ENCODE measurements at places on chromosomes 16 and 17.
A peak's percentile ranks its signal among the peaks of the same experiment; 100 is the strongest.

GRCh38 chr16:56480776-56481467, 29.6 kb downstream of the OGFOD1 start:
- DNase-seq, result no peak

DNA sequence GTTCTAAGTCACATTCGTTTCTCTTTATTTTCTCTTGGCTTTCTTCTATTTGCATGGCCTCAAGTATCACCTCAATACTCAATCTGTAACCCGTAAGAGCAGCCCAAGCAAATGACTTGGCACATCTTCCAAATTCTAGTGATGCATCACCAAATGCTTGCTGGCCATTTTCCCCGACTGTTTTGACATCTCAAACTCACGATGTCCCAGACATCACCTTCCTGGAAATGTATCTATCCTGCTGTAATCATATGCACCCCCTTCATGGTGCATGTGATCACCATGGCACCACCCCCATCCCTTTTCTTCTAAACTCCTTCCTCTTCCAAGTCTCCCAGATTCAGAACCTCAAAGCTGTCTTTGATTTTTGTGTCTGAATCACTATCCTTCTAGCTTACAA, 24.0 kb upstream of the ABCA5 start:
- no peak for DNase-seq

DNA sequence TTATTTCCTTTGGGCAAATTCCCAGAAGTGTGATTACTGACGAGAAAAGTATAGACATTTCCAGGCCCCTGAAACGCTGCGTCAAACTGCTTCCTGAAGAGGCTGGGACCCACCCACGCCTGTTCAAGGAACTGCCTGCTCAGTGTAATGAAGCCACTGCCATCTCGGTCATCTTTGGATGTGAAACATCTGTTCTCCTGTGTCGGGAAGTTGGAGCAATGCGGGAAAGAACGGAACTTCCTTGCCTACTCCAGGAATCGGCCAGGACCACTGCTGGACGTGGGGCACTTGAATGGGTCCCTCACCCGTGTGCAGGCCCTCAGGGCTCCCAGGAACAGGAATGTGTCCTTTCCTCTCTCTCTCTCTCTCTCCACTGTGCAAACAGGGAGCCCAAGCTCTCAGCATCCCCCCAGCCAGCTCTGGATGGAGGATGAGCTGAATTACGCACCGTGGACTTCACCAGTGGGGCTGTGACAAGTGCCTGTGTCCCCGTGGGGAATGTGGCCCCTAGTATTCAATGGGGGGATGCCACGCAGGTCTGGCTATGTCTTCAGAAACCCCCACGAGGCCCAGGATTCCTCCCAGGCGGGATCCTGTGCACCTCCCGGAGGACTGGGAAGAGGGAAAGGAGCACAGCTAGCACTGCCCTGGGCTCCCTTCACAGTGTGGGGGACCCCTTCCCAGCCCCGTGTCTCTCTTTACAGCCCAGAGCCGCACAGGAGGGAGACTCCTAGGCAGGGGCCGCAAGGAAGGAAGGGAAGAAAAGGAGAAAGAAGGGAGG, 18.3 kb upstream of the LITAF start:
- no peak for DNase-seq

DNA sequence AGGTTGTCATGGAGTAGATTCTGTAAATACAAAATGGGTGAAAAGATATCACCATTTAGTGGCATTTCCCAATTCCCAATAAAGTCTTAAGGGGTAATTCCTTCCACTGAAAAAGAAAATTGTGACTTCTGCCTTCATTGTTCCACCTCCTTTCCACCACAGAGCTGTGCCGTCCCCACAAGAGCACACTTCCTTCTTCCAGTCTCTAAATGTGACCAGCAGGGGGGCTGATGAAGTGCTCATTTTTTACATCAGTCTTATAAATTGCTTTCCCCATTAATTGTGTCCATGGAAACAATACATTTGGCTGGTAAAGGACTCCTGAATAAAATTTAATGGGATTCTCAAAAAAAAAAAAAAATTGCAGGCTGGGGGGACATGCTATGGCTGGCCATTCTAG, 260.8 kb upstream of the PSMD7 start:
- no peak for DNase-seq

GRCh38 chr16:70692130-70692872, 6.4 kb upstream of the MTSS2 start:
- no peak for DNase-seq

GRCh38 chr17:17224137-17224536, 12.8 kb downstream of the FLCN start:
- no peak for DNase-seq

DNA sequence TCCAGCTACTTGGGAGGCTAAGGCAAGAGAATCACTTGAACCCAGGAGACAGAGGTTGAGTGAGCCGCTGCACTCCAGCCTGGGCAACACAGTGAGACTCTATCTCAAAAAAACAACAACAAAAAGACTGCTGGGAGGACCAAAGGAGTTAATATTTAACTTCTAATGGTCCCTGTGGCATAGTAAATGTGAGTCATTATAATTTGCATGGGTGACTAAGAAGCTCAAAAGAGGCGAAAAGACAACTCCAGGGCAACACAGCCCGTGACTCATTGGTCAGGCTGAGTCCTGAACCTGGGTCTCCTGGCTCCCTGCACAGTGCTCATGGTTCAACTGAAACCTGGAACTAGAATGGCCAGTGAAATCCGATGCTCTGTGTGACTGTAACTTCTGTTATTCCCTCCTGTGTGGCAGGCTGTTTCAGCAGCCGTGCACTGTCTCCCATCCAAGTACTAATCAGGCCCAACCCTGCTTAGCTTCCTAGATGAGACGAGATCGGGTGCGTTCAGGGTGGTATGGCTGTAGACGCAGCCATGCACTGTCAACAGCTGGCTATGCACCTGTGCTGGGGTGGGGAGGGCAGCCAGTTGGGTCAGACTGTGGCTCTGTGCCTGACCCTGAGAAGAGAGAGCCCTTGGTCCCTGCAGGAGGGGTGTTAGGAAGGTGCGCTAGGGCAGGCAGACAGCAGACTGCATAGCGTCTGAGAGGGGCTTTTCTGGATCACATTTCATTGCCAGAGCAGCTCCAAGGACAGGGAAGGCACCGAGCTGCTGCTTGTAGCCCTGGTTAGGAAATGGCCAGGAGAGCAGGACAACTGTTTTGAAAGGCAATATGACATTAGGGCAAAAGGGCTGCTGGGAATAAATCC, 14.5 kb upstream of the GPRC5C start:
- DNase-seq, result peak; percentile 8

GRCh38 chr17:39704821-39705551, 5.1 kb downstream of the ERBB2 start:
- DNase-seq, result no peak

DNA sequence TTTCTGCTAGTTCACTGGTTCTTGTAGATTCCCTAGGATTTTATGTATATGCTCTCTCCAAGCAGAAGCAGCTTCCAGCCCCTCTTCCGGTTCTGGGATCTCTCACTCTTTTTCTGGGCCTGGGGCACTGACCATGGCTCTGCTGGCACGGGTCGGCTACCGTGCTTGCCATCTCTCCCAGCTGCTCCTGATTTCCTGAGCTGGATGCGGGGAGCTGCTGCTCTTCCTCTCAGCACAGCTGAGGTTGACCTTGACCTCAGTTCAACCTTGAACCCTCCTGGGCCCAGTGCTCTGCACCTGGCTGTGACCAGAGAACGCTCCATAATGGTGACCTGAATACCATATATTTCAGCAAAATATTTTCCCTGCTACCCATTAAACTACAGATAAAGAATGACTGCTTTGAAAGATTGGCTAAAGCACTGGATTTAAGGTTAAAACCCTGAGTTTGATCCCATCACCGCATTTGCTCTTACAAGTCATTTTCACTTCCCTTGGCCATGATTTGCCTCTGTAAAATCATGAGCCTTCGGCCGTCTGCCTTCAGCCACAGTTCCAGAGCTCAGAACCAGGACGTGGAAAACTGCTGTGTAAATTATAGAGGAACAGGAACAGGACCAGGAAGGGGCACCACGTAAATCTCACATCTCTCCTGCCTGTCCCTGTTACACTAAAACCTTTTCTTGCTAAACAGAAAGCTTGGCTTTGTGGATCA, 130.8 kb upstream of the CHMP6 start:
- DNase-seq, result no peak

- no peak for DNase-seq
Measured at GRCh38 chr17:57830880-57831279, 19.0 kb downstream of the MRPS23 start.

DNA sequence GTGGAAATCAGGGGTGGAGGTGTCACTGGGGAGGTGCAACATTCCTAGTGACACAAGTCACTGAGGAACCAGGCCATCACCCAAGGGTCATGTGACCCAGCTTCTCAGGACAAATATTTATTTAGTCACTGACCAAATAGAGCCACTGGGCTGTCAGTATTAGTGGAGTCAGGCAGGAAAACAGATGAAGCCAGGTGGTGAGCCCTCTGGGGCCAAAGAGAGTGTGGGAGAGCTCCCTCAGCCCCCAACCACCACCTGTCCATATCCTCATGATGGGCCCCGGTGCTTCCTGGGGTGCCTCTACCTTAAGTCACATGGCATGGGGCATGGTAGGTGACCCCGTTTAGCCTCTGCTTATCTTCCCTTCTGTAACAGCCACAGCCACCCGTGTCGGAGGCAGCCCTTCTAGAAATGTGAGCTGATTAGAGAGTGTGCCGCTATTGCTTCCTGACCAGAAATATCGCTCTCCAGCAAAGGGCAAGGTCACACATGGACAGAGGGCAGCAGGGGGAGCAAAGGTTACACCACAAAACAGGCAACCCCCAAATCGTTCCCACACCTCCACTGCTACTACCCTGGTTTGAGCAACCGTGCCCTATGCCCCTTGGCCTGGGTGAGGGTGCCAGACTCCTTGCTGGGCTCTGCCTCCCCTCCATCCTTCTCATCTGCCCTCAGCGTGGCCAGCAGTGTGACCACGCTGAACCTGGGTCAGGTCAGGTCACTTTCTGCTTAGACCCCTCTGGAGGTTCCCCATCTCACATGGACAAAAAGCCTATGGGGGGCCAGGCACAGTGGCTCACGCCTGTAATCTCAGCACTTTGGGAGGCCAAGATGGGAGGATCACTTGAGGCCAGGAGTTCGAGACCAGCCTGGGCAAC, 8.6 kb upstream of the AKTIP start:
- DNase-seq, result no peak

DNA sequence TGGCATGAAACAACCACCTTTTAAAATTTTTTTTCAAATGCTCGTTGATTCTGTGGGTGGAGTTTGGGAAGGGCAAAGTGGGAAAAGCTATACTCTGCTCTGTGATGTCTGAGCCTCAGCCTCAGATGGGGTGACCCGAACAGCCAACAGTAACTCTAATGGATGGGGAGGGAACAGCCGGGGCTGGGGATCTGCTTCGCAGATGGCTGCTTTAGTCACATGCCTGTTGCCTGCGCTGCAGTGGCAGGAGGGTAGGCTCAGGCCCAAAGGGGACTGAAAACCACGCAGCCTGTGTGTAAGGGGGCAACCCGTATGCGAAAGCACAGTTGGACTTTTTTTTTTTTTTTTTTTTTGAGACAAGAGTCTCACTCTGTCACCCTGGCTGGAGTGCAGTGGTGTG, 14.9 kb upstream of the MAPK3 start:
- no peak for DNase-seq

DNA sequence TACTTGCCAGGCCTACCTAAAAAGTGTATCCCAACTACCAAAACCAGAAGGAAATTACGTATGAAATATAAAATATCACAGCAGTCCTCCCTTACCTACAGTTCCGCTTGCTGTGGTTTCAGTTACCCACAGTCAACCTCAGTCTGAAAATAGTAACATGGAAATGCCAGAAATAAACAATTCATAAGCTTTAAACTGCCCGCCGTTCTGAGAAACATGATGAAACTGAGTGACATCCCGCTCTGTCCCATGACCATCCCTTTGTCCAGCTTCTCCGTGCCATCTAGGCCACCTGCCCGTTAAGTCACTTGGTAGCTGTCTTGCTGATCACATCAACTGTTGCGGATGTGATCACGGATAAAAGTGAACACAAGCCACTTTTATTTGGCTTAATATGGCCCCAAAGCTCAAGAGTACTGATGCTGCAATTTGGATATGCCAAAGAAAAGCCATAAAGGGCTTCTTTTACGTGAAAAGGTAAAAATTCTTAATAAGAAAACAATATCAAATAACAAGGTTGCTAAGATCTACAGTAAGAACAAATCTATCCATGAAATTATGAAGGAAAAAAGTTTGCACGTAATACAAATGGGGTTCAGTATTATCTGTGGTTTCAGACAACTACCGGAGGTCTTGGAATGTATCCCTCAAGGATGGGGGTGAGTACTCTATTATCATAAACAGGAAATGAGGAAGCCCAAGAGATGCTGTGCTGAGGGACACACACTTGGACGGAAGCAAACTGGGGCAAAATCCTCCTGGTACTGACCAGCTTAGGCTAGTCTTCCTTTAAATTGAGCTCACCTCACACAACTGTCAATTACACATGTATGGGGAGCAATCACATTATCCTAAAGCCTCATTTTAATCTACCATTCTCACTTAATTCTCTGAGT, 8.2 kb downstream of the USP22 start:
- peak; percentile 17 for DNase-seq

- no peak for DNase-seq
Measured at GRCh38 chr16:870856-871561, 70.5 kb upstream of the GNG13 start.

- DNase-seq, result no peak
Measured at GRCh38 chr17:40150276-40150675, 9.9 kb downstream of the CASC3 start.

- no peak for DNase-seq
Measured at GRCh38 chr17:12990041-12990808, 27.6 kb downstream of the ELAC2 start.

DNA sequence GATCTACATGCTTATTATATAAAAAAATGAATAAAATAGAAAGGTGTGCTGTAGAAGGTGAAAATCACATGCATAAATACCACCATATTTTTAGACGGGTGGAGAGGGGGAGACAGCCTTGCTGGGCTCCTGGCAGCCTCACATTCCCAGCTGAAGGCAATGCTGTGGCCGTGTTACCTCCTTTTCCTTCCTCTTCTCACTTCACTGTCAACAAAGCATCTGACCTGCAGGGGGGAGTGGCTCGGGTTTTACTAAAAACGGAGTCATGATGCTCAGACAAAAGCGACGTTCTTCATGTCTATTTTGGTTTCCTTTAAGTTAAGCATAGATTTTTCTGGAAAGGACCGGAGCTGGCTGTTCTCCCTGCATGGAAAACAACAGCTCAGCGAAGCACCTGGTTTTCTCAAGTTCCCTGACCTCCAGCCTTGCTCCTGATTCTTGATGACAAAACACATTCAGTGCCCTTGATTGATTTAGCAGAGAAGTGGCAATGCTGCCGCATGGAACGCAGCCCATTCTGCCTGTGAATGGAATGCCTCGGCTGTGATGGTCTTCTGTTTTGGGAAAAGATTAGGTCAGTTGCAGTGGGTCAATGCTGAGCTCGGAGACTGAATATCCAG, 5.5 kb upstream of the RPTOR start:
- DNase-seq, result no peak

DNA sequence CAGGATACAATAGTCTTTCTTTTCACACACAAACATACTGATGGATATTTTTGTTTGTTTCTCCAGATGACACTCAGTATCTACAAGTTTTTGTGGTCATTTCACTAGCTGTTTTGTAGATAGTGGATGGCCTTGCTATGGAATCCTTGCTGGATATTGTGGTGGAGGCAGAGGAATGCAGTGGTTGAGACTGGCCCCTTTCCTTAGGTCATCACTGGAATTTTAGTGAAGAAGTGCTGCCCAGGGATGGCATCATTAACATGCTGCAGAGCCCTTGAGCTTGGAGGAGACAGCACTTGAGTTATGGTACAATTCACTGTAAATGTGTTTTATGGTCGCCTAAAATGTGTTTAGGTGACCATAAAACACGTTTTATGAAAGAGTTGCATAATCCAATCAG, 455.9 kb upstream of the HSBP1 start:
- no peak for DNase-seq

Data from stimulated activated CD4-positive, alpha-beta T cell treated with anti-CD3 and anti-CD28 coated beads, Interleukin-1b, Interleukin-23, amount 100 ng/mL, for 48 hours (primary cell).